Colonic mucosa (tissue), 4 donors: ENCODE measurements at places on chromosomes 2 and 18. TPM values are rescaled to one million over a fixed set of nuclear protein-coding genes. Genes with fewer than 3 reads are reported as not detected.

QPCT gene
- 5.3 TPM for total RNA-seq

DSG2 gene
- total RNA-seq, result 308 TPM

SLC9A2 gene
- 58.4 TPM for total RNA-seq

XIRP2 gene
- total RNA-seq, result 0.13 TPM

LYPD1 gene
- 0.66 TPM for total RNA-seq

NOSTRIN gene
- 37.2 TPM for total RNA-seq

ANKAR gene
- total RNA-seq, result 6.0 TPM

L3MBTL4 gene
- 3.8 TPM for total RNA-seq

SP5 gene
- total RNA-seq, result 3.5 TPM

SP140 gene
- 2.2 TPM for total RNA-seq

HOXD13 gene
- total RNA-seq, result 0.32 TPM

ANKRD30B gene
- total RNA-seq, result 0.32 TPM

UGT1A3 gene
- 1.0 TPM for total RNA-seq

LIPG gene
- 25.5 TPM for total RNA-seq

RNU2-63P gene
- total RNA-seq, result 5.7 TPM

VAMP8 gene
- total RNA-seq, result 222 TPM

ALPP gene
- 0.11 TPM for total RNA-seq

SIX3 gene
- not detected for total RNA-seq

UGT1A10 gene
- 82.9 TPM for total RNA-seq

MAP3K2 gene
- 76.0 TPM for total RNA-seq

IL36A gene
- not detected for total RNA-seq

SERPINE2 gene
- 13.6 TPM for total RNA-seq

POTEC gene
- not detected for total RNA-seq

CD8A gene
- 1.6 TPM for total RNA-seq

EMX1 gene
- total RNA-seq, result 1.1 TPM

COL4A3 gene
- total RNA-seq, result 0.42 TPM

CMPK2 gene
- total RNA-seq, result 2.6 TPM

RNF152 gene
- 29.8 TPM for total RNA-seq

ERMN gene
- total RNA-seq, result 0.37 TPM

CYP26B1 gene
- total RNA-seq, result 1.9 TPM

SPR gene
- 79.6 TPM for total RNA-seq

GREB1 gene
- 1.1 TPM for total RNA-seq

YES1 gene
- total RNA-seq, result 56.3 TPM

GCG gene
- total RNA-seq, result 81.3 TPM

MC4R gene
- not detected for total RNA-seq

ZAP70 gene
- total RNA-seq, result 2.2 TPM

AFG3L2 gene
- 112 TPM for total RNA-seq

MALL gene
- total RNA-seq, result 213 TPM

VWC2L gene
- total RNA-seq, result not detected

INHBB gene
- 0.30 TPM for total RNA-seq

OTOS gene
- not detected for total RNA-seq

KIF1A gene
- total RNA-seq, result 4.3 TPM

RABL2A gene
- total RNA-seq, result 9.3 TPM

GPR39 gene
- total RNA-seq, result 12.3 TPM
